ENCODE measurements at places on chromosomes 12 and 14.
A peak's percentile ranks its signal among the peaks of the same experiment; 100 is the strongest.

- DNase-seq = no peak
Observed at GRCh38 chr12:26271024-26271423, 75.7 kb downstream of the SSPN start.

- no peak for DNase-seq
Observed at GRCh38 chr14:65016471-65016870, 29.8 kb downstream of the FNTB start.

GRCh38 chr12:68530965-68531364 is 79.7 kb upstream of the RAP1B start:
- DNase-seq = no peak

DNA sequence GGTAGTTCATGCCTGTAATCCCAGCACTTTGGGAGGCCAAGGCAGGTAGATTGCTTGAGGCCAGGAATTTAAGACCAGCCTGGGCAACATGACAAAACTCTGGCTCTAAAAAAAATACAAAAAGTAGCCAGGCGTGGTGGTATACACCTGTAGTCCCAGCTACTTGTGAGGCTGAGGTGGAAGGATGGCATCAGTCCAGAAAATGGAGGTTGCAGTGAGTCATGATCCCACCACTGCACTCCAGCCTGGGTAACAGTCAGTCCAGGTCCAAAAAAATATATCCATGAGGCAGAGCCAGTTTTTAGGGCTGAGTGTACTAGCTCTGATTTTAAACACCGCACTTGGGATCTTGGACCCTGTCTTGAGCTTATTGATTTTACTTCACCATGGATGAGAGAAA is 30.6 kb upstream of the FICD start:
- no peak for DNase-seq

DNA sequence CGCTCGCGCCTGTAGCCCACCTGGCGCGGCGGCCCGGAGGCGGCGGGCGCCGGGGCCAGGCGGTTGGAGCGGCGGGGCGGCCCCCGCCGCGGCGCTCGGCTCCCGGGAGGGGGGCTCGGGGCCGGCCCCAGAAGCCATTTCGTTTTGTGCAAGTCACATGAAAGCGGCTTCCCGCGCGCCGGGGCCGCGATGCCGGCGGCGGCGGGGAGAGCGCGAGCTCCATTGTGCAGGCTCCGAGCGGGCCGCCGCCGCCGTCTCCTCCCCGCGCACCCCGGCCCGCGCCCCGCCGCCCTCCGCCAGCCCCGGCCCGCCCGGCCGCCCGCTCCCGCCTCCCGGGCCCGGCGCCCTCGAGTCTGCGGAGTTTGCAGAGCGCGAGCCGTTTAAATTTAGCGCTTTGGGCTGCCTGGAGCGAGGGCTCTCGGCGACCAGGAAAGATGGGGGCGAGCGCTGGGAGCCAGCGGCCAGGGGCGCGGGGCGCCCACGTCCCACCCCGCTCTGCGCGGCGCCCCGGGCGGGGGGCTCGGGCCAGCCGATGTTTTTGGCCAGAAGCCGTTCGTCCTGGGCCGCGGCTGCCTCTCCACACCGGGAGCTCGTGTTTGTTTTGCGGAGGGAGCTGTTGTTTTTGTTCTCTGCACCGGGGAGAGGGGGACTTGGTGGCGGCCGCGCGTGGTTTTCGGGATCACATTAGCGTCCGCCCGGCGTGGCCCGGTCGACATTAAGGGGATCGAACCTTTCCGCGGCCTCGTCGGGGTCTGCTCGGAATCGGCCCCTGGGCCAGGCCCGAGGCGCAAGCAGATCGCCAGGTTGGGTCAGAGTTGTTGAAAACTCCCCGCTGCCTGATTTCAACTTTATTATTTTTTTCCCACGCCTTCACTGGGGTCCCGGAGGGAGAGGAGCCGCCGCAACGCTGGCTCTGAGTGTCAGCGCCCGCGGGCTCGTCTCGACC is 982 bp downstream of the BCL7A start:
- peak; percentile 19 for DNase-seq

- no peak for DNase-seq
Observed at GRCh38 chr12:45418520-45418919, 202.6 kb downstream of the ANO6 start.

DNA sequence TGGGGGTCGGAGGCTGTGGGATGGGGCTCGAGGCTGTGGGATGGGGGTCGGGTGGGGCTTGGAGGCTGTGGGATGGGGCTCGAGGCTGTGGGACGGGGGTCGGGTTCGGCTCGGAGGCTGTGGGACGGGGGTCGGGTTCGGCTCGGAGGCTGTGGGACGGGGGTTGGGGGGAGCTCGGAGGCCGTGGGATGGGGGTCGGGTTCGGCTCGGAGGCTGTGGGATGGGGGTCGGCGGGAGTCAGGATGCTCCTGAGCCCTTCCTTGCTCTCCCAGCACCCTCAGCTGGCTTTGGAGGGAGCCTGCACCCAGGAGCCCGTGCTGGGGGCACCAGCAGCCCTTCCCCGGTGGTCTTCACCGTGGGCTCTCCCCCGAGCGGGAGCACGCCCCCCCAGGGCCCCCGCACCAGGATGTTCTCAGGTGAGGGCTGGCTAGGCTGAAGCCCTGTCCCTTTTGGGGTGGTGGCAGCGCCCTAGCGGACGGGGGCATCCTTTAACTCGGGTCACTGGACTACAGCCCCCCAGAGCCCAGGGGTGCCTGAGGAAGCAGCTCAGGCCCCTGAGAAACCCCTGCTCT is 11.9 kb upstream of the PUS1 start:
- no peak for DNase-seq

DNA sequence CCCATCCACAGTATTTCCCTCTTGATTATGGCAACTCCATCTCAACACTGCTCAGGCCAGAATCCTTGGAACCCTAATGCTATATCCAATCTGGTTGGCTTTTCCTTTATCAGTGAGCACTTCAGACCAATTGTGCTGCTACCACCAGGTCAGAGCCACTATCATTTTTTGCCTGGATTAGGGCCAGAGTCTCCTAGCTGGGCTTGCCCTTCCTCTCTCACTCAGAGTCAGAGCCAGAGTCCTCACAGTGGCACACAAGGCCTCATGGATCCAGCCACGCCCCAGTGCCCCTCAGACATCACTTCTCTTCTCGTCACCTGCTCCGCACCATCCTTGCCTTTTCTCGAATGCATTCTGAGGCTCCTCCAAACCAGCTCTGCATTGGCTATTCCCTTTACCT is 211.1 kb downstream of the ANO6 start:
- DNase-seq = no peak

- no peak for DNase-seq
Observed at GRCh38 chr14:59199614-59200013, 11.1 kb downstream of the DAAM1 start.

Data from NCI-H2081 (cell line).